ENCODE measurements at places on chromosomes 4 and X.

DNA sequence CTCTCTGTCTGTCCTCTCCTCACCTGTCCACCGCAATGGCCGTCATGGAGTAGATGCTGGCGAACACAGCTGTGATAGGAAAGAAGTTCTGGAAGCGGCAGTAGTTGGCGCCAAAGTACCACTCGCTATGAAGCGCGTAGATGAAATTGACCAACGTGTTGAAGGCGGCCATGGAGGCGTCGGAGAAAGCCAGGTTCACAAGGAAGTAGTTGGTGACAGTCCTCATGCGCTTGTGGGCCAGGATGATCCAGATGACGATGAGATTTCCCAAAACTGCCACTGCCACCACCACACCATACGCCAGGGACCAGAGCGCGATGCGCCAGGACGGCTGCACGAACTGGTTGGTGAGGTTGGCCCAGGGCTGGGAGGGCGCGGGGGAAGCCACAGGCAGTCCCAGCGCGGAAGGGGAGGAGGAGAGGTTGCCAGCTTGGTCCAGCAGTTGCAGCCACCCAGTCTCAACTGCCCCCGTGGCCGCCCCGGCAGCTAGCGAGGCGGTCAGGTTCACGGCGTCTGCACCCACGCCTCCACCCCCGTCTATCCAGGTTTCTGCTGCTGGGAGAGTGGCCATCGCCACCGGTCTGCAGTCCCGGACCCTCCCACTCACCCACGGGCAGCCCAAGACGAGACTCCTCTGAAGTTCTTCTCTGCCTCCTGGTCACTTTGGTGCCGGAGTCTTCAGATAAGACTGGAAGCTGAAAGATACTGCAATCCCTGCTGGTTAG, 518 bp downstream of the TACR3 start:
- no peak for DNase-seq

GRCh38 chr4:143539670-143540023, 26.1 kb downstream of the SMARCA5 start:
- DNase-seq = no peak

- no peak for DNase-seq
These were observed 562 bp upstream of the OSTC start for GRCh38 chr4:108649863-108650211.

DNA sequence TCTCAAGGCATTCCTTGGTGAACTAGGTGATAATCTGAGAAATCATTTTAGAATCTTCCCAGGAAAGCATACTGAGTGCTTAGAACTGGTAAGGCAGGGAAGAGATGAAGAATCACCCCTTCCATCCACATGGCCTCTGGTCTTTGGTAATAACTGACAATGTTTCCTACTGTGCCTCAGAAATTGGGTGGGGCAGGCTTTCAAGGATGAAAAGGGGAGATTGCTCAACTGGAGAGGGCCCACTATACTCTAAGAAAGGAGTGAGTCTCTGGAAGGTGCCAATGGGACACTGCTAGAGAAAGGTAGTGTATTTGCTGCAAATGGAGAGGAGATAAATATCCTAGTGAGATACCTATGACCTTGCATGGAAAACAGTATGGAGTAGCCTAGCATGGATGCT, 135.0 kb upstream of the SCML1 start:
- DNase-seq = no peak

DNA sequence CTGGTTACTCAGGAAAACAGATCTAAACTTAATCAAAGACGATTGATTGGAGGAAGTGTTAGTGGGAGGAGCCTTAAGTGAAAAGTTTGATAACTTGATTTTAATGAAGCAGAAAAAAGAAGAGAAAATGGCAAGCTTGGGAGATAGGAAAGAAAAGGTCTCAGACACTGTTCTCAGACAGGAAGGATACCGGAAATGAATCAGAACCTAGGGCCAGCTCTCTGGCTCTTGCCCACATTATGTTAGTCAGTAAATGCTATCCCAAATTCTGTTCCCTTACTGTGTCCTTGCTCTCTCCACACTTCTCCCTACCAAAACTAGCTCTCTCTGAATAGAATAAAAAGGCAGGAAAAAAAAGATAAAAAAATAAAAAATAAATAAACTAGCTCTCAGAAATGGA, 48.6 kb upstream of the TMEM164 start:
- no peak for DNase-seq

DNA sequence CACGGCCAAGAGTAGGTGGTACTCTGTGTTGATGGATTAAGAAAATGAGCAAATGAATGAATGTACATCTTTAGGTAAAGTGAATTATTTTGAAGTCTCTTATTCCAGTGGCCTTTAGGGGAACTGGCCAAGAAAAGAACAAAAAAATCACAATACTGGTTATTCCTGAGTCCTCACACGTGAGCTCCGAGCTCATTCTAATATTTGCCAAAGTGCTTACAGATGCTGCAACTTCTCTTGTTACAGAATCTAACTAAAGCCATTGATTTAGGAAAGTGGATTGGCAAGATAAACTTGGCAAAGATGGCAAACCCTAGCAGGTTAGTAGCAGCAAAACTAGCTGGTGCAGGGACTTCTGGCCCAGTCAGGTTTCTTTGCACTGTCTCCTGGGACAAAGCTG, 37.6 kb downstream of the IDS start:
- DNase-seq = no peak

GRCh38 chr4:16642897-16643296, 255.5 kb downstream of the LDB2 start:
- DNase-seq = no peak

DNA sequence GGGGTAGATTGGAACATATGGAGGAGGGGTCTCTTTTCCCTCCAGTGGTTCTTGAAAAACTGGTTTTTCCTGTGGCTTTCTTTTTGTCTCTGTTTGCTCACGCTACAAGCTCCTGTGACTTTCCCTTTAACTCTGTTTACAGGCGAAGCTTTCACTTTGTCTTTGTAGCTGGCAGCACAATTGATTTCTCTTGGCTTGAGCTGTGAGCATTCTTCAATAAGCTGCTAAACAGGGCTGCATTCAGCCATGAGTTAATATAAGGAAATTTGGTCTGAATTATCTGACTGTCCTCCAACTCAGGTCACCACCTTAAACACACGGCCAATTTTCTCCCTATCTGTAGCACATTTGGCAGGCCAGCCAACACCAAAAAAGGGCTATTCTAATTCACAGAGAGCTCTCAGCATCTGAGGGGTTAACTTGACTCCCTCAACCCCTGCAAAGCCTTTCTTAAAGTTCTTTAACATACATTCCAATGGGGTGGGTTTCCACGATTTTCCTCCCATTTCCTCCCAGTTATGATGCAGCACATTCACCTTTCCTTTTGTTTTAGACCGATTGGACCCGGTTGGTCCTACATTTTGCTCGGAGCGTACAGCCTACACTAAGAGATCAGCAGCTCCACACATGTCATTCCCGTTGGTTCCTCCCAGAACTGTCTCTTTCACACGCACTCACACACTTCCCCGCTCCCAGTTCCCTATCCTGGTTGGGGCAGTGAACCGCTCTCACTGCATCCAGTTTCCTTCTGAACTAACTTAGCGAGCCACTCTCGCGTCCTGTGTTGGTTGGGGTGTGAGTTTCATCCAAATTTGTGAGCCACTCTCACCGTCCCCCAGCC, 45.4 kb downstream of the UGT2A3 start:
- no peak for DNase-seq

GRCh38 chrX:77070202-77070918, 376.8 kb upstream of the FGF16 start:
- DNase-seq = no peak

DNA sequence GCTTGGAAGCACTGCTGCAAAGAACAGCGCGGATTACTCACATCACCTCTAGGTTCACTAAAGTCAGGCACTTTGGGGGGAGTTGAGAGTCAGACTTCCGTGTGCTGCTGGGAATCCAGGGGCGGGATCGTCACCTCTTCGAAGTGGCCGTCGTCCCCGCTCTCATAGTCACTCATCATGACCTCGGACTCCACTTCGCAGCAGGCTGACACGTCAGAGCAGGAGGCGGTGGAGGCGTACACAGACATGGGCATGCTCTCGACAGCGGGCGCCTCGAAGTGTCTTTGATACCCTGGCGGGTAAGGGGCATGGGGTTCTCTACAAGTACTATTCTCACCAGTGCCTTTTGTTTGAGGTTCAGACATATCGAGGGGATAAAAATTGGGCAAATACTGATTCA, 33.1 kb upstream of the MTNR1A start:
- DNase-seq = no peak

DNA sequence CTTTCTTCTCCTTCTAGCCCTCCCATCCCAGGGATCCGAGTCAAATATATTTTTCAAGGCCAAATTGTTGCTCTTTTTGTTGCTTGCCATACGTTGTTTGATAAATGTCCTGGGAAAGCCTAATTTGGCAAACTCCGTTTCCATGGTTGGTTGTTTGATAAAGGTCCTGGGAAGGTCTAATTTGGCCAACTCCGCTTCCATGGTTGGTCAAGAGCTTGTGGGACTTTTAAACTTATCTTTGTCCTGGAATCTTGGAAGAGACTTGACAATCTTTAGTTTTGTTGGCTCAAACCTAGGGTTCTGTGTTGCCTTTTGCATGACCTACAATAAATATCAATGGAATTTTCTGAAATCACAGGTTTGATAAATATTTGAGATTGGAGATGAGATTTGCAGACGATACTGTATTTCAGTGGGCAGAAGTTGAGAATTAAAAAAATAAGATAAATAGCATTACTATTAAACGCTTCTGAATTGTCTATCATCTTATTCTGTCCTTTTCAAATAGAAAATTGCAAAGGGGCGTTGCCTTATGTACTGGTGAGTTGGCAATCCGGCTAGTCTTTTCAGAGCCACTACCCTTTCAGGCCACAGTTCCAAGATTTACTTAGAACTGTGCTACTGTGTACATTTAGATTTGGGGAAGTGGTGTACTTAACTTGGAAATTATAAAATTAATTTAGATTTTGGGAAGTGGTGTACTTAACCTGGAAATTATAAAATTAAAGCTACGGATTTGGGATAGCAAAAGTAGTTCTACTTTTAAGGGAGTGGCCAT, 804 bp downstream of the OSTC start:
- no peak for DNase-seq

DNA sequence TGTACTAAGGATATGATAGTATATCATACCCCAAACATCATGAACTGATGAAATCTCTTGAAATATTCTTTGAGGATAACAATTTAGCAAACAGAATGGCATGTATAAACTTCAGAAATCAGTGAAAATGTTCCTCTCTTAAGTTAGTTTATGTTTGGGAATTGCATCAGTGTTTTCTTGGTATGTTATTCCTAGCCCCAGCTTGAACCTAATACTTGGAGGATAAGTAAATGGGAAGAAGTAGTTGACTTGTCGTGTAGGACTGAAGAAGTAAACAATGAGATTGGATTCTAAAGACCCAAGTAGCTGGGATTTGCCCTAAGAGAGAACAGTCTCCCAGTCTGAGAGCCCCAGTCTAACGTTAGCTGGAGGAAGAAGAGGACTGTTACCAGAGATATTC, 355.7 kb downstream of the GALNTL6 start:
- DNase-seq = no peak

- DNase-seq = no peak
These were observed 248.0 kb upstream of the DCAF8L1 start for GRCh38 chrX:28229217-28229616.

DNA sequence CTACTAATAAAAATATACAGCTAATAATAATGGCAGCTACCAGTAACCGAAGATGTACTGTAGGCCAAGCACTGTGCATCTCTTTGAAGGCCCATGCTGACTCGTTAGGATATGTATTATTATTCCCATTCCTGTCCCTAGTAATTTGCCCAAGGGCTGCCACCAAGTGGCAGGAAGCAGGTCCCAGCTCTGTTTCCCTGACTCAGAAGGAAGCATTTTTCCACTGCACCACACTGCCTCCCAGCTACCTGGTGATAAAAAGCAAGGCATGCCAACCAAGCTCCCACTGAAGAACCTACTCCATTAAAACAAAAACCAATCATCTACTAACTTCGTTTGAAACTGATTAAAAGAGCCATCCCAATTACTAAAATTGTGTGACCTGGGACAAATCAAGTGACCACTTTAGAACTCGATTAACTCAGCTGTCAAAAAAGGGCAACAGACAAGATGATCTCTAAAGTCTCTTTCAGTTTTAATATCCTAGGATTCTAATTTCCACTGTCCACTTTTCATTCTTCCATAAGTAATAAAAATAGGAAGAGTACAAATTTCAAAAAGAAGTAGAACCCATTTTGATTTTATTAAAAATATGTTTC, 24.3 kb upstream of the PGM2 start:
- no peak for DNase-seq

DNA sequence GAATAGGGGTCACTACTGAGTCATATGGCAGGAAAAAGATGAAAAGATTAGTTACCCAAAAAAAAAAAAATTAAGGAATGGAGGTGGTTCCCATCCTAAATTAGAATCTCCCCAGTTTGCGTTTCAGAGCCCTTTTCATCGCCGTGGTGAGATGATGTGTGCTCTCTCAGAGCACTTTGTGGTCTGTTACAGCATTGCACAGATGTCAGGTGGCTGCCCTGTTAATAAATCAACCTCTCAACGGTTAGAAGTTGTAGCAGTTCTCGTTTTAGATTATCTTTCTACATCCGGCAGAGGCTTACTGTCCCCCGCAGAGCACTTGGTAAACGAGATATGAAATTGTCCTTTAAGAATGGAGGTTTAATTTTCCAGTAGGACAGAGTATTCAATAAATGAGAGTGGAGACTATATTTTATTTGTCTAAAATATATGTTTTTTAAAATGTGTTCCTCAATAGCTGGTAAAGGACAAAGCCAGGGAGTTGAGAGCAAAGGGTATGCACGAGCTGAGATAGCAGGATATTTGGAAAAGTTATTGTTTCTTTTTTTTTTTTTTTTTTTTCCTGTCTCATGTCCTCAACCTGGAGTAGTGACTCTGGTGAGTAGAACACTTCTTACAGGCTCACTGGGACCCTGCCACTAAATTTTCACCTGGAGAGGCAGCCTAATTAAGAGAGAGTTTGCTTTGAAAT, 26.9 kb downstream of the AFF1 start:
- DNase-seq = peak; percentile 30

DNA sequence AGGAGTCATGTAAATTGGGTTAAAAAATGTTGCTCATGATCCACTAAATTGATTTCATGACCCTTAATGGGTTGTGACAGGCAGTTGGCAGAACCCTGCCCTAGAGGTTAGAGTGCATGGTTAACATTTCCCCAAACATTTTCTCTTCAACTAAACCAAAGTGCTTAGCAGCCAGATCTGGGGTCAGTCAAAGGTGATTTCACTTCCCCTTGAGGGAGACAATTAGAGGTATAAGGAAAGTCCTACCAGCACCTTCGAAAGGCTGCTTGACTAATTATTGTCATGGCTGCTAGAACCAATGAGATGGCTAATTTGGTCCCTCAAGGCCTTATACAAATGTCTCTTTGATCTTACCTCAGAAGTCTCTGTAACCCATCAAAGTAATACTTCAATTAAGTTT, 30.9 kb upstream of the INTS6L start:
- DNase-seq = peak; percentile 1

DNA sequence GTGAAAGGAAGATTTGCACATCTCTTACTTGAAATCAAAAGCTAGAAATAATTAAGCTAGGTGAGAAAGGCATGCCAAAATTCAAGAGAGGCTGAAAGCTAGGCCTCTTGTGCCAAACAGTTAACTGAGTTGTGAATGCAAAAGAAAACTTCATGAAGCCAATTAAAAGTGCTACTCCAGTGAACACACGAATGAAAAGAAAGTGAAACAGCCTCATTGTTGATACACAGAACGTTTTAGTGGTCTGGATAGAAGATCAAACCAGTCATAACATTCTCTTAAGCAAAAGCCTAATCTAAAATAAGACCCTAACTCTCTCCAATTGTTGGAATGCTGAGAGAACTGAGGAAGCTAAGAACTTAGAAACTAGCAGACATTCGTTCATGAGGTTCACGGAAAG, 122.3 kb downstream of the UNC5C start:
- DNase-seq = no peak

GRCh38 chr4:153326513-153326912, 18.0 kb upstream of the MND1 start:
- DNase-seq = no peak

GRCh38 chr4:174437324-174437723, 85.0 kb downstream of the HPGD start:
- DNase-seq = no peak
